ENCODE measurements at places on chromosomes 1 and 21.

DNA sequence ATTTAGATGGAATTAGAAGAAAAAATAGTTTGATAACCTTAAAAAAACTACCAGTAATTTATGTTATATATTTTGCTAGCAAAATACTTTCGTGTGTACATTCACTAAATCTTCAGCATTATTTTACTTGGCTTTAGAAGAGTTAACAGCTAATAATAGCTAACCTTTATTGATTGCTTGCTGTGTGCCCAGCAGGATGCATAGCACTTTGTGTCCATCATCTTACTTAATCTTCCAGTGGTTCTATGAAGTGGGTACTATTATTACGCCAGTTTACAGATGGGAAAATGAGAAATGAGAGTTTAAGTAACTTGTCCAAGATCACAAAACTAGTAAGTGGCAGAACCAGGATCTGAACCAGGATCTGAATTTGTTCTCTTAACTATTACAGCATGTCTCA, 41.7 kb upstream of the GPR25 start:
- no peak for DNase-seq

DNA sequence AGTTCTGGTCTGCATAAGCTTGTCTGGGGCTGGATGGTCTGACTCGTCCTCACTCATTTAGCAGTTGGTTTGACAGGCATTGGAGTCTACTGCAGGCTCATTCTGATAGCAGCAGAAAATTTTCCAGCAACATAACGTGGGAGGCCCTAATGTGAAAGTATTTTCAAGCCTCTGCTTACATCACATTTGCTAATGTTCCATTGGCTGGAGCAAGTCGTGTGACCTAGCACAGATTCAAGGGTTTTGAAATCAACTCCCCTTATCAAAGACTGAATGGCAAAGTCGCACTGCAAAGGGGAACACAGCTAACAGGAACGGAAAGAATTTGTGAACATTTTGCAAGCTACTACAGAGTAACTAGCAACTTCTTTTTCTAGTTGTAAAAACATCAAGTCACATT, 2.3 kb upstream of the USH2A start:
- no peak for DNase-seq

DNA sequence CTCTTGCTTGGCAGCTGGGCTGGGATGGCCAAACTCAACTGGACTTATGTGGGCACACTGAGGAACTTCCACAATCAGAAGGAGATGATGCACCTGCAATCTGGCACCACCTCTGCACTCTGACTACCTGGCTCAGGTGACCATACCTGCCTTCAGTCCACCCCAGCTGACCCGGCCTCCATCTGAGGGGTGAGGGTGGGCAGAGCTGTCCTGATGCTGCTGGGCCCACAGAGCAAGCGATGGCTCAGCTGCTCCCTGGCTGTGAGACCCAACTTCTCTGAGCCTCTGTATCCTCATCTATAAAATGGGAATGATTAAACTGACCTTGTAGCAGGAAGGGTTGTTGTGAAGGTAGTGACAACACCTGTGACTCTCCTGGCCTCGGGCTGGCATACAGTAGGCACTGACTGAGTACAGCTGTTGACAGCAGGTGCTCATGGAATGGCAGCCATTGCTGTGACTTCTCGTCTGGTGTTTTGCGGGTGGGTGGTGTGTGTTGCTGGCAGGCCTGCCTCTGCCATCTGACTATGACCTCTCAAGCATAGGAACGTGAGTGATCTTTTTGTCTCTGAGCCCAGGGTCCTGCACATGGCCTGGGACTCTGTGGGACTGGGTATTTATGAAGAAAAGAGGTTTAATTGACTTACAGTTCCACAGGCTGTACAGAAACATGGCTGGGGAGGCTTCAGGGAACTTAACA, 438.5 kb downstream of the PTPRU start:
- no peak for DNase-seq

GRCh38 chr1:25649505-25650288, 33.1 kb downstream of the MAN1C1 start:
- DNase-seq: no peak

GRCh38 chr1:197343663-197344273, 75.7 kb downstream of the CRB1 start:
- no peak for DNase-seq

DNA sequence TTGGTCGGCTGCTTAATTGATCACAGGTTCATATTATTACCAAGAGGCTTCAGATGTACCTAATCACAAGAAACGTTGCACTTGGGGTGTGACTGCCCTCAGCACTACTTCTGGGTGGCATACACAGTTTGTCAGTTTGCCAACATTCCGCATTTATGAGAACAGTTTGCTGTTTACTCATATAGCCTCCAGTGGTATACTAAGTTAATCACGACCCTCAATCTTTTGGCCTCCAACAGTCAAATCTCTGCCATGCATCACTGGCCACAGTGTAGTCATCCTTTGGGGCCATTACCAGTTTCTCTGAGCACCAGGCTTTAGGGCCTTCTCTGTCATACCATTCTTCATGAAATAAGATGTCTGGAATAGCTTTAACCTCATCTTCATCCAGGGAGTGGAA, 62.8 kb upstream of the BCL9 start:
- DNase-seq: no peak

DNA sequence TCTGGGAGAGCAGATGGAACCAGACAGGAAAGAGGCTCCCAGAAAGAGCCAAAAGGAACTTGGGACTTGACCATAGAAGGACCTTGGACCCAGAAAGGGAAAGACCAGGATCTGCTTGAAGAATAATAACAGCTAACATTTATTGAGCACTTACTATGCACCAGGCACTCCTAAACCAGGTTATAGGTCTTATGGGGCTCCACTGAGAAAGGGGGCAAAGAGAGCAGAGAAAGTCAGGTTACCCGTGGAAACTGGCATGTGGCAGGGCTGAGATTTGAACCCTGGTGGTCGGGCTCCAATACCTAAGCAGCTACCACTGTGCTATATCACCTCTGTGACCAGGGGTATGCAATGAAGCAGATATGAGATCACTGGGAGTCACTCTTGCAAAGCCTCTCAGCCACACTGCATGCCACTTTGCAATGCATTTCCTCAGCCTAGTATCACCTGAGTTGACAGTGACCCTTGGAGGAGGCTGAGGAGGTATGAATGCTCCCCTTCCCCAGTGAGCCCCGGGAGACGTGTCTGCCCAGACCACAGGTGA, 37.8 kb downstream of the HSPG2 start:
- no peak for DNase-seq

DNA sequence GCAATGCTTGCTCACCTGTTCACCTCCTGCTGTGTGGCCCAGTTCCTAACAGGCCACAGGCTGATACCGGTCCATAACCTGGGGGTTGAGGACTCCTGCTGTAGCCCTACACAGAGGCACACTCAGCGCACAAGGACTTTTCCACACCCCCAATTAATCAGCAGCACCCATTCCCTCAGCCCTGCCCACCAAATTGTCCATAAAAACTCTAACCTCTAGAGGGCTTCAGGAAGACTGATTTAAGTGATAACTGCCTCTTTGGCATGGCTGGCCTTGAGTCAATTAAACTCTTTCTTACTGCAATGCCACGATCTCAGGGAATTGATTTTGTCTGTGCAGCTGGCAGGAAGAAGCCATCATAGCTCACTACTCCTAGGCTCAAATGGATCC, 71.3 kb upstream of the MUTYH start:
- no peak for DNase-seq

GRCh38 chr1:147046189-147046862, 108.2 kb downstream of the NBPF12 start:
- no peak for DNase-seq

DNA sequence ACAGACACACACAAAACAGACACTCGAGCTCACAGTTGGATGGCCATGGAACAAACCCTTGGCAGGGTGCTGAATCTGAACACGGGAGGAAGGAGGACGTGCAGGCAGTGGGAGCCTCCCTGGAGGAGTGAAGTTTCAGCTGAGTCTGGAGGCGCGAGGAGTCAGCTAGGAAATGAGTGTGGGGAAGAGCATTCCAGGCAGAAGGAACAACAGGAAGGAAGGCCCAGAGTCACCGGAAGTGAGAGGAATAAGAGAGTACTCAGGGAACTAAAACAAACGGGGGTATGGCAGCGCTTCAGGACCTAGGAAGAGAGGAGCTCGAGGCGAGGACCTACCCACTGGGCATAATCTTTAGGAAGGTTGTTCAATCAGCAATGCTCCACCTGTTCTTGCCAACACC, 137.3 kb downstream of the SYF2 start:
- no peak for DNase-seq

DNA sequence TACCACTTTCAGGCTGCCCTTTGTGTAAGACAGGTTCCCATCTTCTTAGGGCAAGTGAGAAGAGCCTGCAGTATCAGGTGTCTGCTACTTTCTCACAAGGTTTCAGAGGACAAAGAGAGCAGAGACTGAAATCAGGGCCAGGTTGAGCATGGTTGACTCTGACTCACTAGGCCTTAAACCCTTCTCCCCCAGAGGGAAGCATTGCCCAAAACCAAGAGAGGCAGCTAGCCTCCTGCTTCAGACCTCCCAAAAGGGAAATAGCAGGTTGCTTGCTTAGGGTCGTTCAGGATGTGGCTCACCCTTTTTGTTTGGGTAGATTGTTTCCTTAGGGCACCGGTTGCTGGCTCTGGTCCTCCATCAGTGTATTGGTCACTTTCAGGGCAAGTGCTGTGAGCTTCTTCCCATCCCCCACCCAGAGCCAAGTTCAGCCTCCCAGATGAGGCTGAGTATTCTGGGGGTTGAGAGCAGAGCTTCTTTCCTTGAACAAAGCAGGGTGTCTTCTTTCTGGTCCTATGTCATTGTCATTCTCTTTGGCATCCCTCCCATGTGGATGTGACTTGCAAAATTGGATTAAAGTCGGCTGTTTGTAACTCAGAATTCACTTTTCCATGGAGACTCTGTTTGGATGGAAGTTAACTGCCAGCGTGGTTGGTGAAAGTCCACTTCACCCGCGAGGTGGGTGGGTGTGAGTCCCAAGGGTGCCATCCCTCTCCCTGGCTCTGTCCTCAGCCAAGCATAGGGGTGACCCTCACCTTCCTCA, 55.5 kb upstream of the GALNT2 start:
- no peak for DNase-seq

DNA sequence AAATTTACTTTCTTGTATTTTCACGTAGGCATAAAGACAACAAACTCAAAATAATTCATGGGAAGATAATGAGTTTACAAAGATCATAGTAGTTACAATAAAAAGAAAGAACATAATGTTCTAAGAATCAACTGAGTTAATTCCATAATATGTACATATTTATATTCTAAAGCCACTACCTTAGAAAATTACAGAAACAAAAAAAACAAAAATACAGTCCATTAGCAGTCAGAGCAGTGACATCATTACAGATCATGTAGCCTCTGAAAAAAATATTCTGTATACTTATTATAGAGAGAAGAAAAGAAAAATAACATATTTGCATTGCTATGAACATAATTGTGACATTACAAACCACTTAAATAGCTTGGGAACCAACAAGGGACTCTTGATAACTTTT, 360.1 kb upstream of the RGS18 start:
- DNase-seq: no peak

GRCh38 chr1:86175756-86176155, 19.2 kb upstream of the COL24A1 start:
- DNase-seq: no peak

- no peak for DNase-seq
These were observed 5.9 kb upstream of the MROH9 start for GRCh38 chr1:170929412-170929834.

DNA sequence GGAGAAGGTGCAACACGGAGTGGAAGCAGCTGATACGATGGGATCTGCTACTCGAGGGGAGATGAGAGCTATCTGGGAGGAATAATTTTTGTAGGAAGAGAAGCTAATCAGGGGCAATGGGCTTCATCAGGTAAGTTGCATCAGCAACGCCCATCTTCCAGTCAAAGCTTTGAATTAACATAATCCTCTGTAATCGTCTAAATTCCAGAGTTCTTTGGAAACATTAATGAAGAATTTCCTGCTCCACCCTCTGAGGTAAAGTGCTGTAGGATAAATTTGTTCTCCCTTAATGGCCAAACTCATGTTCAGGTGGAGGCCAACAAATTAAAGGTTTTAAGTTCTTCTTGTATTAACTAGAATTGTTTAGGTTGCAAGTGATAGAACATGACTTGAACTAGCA, 94.0 kb upstream of the KAZN start:
- DNase-seq: no peak

GRCh38 chr1:226239421-226239820, 16.0 kb downstream of the MIXL1 start:
- no peak for DNase-seq

GRCh38 chr1:16186655-16187235, 25.7 kb downstream of the ARHGEF19 start:
- DNase-seq: no peak

GRCh38 chr1:32701421-32701911, 1.1 kb downstream of the SYNC start:
- DNase-seq: no peak

All from stimulated activated naive CD4-positive, alpha-beta T cell (primary cell).